ENCODE measurements at places on chromosomes 2 and 18. TPM values are rescaled to one million over a fixed set of nuclear protein-coding genes. Genes with fewer than 3 reads are reported as not detected.

The RAMP1 gene
- not detected for total RNA-seq

The SPP2 gene
- not detected for total RNA-seq

The SRD5A2 gene
- total RNA-seq = under 0.01 TPM

The SCG2 gene
- total RNA-seq = 0.39 TPM

The ANKRD36 gene
- total RNA-seq = 32.1 TPM

The NTSR2 gene
- not detected for total RNA-seq

The OSBPL6 gene
- total RNA-seq = 4.1 TPM

The CCL20 gene
- 1.2 TPM for total RNA-seq

The WNT6 gene
- total RNA-seq = not detected

The RAD51AP2 gene
- not detected for total RNA-seq

The ANKRD53 gene
- total RNA-seq = 0.39 TPM

The PRPF40A gene
- 102 TPM for total RNA-seq

The EPC2 gene
- 20.1 TPM for total RNA-seq

The SLC14A1 gene
- under 0.01 TPM for total RNA-seq

The FAM110C gene
- total RNA-seq = not detected

The CNPPD1 gene
- total RNA-seq = 18.0 TPM

The PCARE gene
- total RNA-seq = not detected

The CYBRD1 gene
- total RNA-seq = 100 TPM

The ACADL gene
- 0.37 TPM for total RNA-seq

The GPAT2 gene
- 21.7 TPM for total RNA-seq

The CD8B gene
- not detected for total RNA-seq

The EVX2 gene
- total RNA-seq = not detected

The TTC39C gene
- total RNA-seq = 25.6 TPM

The GPR45 gene
- total RNA-seq = not detected

The CCDC85A gene
- 0.73 TPM for total RNA-seq

The IRS1 gene
- 21.3 TPM for total RNA-seq

The FBXO15 gene
- 0.37 TPM for total RNA-seq

The CRYGD gene
- total RNA-seq = not detected

The ANKRD30BL gene
- not detected for total RNA-seq

The RBKS gene
- 2.0 TPM for total RNA-seq

The AOX1 gene
- total RNA-seq = 229 TPM

The GALR1 gene
- not detected for total RNA-seq

The COL6A3 gene
- total RNA-seq = 1,617 TPM

The GATA6 gene
- total RNA-seq = 1.5 TPM

The C18orf54 gene
- total RNA-seq = 5.3 TPM

The SMIM21 gene
- not detected for total RNA-seq

The UGT1A4 gene
- not detected for total RNA-seq

The AQP12A gene
- not detected for total RNA-seq

The IL1RL1 gene
- total RNA-seq = under 0.01 TPM

The LHCGR gene
- total RNA-seq = not detected

The CRYGC gene
- total RNA-seq = not detected

The SERPINB3 gene
- total RNA-seq = not detected
